Urinary bladder (tissue), 4 donors: ENCODE measurements at places on chromosomes 4 and X. TPM values are rescaled to one million over a fixed set of nuclear protein-coding genes. Genes with fewer than 3 reads are reported as not detected.
A peak's percentile ranks its signal among the peaks of the same experiment; 100 is the strongest.

GRCh38 chr4:83503974-83504373 lies 19.1 kb upstream of the ABRAXAS1 start:
- no peak for DNase-seq

DNA sequence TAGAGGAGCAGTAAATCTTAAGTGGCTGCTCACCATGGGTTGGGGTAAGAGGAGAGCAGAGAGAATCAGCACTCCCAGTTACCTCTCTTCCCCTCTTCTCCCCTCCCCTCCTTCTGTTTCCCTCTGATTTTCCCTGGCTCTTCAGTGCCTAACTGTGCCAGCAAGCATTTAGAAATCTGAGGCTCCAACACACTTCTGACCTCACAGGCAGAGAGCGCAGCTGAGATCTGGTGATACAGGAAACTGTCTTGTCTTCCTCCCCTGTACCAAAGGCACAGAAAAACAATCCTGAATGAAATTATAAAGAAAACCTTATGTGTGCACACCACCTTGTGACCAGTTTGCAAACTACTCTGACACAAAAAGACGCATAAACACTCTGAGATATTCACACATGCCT lies 82.4 kb upstream of the SMIM10 start:
- no peak for DNase-seq

DNA sequence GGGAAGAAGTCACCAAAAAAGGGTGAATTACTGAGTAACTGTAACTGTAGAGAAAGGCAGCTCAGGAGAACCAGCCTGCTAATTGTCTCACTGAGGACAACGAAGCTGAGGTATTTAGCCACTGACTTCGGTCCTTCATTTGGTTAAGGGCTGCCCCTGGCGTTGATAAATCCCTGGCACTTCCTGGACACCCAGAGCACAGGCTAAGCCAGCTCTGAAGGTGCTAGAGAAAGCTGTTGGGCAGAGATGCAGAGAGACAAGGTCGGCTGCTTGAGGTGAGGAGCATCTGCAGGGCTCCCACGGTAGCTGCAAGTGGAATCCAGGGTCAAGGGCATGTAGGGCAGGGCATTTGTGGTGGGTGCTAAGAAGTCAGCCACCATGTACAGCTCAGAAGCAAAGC lies 33.4 kb upstream of the AP1S2 start:
- no peak for DNase-seq

- no peak for DNase-seq
Measured at GRCh38 chr4:117773064-117773936, 261.0 kb upstream of the NDST3 start.

- DNase-seq, result no peak
Measured at GRCh38 chr4:138111462-138112000, 130.6 kb downstream of the SLC7A11 start.

GRCh38 chrX:1597345-1598020 lies 6.1 kb downstream of the AKAP17A start:
- no peak for DNase-seq

- no peak for DNase-seq
Measured at GRCh38 chrX:66731398-66731797, 92.5 kb upstream of the EDA2R start.

DNA sequence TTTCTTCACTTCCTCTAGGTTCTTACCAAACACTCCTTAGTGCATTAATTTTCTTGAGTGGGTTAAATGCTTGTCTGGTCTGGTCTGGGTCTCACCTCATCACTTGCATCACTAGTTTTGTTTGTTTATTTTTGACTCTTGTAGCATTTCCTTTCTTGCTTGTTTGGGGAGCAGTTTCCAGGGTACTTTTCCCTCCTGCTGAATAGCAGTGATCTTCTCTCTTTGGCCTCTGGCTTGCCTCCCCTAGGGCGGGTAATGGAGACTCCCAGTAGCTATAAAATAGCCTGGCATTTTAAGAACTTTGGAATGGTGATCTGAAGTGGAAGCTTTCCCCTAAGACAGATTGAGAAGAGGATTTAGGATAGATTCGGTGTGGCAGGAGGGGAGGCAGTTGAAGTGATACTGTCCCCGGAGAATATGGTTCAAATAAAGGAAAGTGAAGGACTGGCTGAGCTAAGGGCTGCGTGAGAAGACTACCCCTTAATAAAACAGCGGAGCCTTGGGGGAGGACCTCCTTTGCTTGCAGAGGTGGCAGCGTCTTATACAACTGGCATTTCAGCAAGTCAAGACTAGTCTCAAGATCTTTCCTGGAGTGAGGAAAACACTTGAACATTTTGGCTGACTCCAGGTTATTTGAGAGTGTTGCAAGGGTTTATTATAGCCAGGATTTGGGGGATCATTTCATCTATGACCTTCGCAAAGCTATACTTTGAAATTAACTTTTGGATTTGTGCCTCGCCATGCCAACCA lies 190.6 kb downstream of the FRAS1 start:
- DNase-seq, result no peak

- no peak for DNase-seq
Measured at GRCh38 chr4:119264743-119265142, 52.2 kb downstream of the USP53 start.

GRCh38 chr4:151946718-151947117 lies 185.9 kb upstream of the GATB start:
- no peak for DNase-seq

DNA sequence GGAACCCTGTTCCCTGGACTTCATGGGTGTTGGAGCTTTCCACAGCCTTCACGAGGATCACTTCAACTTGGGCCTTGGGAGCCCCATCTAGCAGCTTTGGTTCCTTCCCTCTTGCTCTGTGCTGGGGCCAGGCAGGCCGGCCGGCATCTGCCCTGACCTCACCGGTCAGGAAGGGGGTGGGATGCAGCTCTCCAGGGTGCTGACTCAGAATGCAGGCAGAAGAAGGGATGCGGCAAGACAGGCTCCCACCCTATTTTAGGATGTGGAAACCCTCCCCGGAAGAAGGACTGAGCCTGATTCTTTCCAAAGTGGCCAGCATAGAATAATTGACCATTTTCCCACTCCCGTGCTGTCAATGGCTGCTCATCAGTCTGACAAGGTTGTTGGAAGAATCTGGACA lies 47.1 kb downstream of the FHDC1 start:
- DNase-seq, result no peak

GRCh38 chr4:139639654-139640053 lies 26.0 kb upstream of the MGST2 start:
- no peak for DNase-seq

DNA sequence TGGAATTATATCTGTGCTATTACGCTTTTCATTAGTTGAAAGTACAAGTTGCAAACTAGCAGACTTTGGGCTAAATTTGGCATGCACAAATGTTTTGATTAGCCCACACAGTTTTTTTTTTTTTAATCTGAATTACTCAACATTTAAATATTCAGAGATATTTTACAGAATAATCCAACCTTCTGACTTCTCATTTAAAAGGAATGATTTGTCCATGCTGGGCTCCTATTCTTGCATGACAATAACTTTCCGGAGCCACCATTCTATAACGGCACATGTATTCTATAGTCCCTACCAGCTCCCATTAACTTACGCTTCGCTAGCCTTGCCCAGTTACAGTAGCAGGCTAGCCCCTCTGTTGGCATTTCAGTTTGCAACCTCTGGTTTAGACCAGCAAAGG lies 219.3 kb upstream of the FTHL17 start:
- no peak for DNase-seq

GRCh38 chr4:7892212-7893019 lies 47.2 kb downstream of the AFAP1 start:
- DNase-seq, result no peak

- no peak for DNase-seq
Measured at GRCh38 chr4:121706595-121707021, 9.8 kb upstream of the ANXA5 start.

GRCh38 chr4:21638171-21638725 lies 310.3 kb downstream of the KCNIP4 start:
- DNase-seq, result no peak

- DNase-seq, result no peak
Measured at GRCh38 chrX:28757290-28757689, 170.0 kb downstream of the IL1RAPL1 start.

GRCh38 chr4:34170946-34171345 lies 2073.4 kb downstream of the ARAP2 start:
- no peak for DNase-seq

DNA sequence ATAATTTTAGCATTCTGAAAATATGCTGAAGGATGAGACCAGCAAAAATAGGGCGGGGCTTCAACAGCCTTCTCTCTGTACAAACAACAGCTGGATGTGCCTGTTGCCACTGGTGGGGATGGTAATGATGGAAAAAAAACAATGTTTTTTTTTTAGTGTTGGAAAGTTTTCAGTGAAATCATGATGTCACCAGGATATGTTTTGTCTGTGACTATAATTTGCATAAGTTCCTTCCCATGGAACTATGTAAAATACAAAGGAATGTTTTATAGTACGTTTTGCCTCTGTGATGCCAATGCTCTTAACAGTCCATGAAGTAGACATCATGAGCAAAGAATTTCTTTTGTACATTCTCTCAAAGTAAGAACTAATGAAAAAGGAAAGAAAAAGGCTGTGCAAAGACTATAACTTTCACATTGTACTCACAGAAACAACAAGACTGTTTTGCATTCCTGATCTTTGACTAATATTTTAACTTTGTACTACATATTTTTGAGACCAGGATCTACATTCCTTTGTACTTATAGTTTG lies 589.7 kb downstream of the SPRY1 start:
- DNase-seq, result peak; percentile 14

GRCh38 chr4:135282676-135283075 lies 1081.1 kb upstream of the PABPC4L start:
- DNase-seq, result no peak

DNA sequence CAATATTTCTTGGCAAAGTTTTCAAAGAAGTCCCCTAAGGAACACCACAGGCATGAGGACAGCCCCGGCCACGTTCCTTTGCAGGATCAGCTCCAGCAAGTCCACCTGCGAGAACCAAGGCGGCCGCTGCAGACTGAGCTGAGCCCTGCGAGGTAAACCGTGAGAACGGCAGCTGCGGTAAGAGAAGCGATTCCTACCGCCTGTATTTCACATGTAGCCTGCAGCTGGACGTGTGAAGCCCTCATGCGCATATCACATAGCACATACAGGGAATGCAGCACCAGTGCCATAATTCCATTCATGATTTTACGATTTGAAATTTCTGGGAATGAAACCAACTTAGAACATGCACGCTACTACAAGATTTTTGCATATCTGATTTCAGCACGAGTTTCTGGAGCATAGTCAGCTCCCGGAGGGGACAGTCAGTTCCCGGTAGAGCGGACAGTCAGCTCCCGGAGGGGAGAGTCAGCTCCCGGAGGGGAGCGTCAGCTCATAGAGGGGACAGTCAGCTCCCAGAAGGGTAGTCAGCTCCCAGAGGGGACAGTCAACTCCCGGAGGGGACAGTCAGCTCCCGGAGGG lies 41.7 kb downstream of the FGFRL1 start:
- DNase-seq, result peak; percentile 54

GRCh38 chr4:73593631-73594241 lies 26.5 kb downstream of the RASSF6 start:
- no peak for DNase-seq

GRCh38 chr4:75714011-75714410 lies 10.4 kb upstream of the USO1 start:
- DNase-seq, result no peak

GRCh38 chrX:55839485-55839884 lies 121.9 kb downstream of the RRAGB start:
- no peak for DNase-seq

DNA sequence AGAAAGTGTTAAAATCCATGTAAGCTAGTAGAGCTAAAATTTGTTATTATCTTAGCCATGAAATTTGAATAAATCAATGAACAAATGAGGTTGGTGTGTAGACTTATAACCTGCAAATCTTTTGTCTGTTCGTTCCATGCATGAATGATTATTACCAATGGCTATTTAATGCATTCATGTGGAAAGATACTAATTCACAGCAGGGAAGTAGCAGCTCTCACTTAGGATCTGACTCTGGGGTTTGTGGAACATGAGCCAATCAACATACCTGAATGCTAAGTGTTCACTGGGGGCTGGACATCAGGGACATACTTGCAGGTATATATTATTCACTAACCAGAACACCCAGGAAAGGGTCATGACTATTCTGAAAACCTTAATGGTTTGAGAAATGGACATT lies 444.1 kb downstream of the STIM2 start:
- DNase-seq, result no peak

DNA sequence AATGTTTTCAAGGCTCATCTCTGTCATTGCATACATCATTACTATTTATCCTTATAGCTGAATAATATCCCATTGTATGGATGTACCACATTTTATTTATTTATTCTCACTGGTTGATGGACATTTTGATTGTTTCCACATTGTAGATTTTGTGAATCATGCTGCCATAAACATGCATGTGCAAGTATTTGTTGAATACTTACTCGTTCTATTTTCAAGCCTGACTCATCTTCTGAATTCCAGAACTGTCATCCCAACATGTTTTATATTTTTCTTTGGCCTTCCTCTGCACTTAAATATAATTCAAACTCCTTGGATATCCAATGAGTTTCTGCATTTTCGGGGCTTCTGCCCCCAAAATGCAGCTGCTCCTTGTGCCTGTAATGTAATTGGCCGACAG lies 77.6 kb downstream of the MXRA5 start:
- no peak for DNase-seq

GRCh38 chrX:113400193-113400704 lies 559.6 kb upstream of the AMOT start:
- DNase-seq, result no peak

GRCh38 chrX:72312311-72312940 lies 6.7 kb upstream of the CITED1 start:
- DNase-seq, result no peak

DNA sequence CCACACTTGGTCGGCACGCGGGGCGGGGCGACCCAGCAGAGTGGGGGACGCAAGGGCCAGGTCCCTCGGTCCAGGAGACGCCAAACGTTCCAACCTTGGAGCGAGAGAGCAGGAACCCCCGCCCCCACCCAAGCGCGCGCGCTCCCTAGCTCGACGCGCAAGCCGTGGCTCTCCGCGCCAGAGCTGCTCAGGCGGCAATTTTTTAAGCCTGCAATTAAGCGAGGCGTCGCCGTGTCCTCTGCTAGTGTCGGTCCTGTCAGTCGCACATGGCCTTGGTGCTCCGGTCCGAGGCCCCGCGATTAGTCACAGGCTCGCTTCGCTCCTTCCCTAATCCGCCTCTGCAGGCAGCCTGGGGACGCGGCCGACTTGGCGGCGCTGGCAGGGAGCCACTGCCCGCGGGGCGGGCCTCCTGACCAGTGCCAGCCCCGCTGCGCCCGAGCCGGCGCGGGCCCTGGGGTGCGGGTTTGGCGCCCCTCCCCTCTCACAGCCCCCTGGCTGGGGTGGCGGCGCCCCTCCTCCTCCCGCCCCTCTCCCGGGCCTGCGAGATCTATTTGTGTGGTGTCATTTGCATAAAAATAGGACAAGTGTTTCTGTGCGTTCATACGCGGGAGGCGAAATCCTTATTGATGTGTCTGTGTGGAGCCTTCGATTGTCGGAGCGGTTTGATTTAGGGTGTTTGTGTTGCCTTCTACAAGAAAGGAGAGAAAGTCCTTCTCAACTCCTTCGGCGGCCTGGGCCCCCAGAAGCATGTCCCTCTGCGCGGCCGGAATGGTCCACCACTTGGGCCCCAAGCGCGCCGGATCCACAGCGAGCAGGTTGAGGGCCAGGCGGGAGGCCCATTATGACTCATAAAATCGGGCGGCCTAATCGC lies 9.8 kb upstream of the BCOR start:
- DNase-seq, result no peak

GRCh38 chrX:65392284-65392683 lies 142.3 kb downstream of the LAS1L start:
- no peak for DNase-seq

The PABPC5 gene
- total RNA-seq, result 11.9 TPM

The ACOT9 gene
- 63.9 TPM for total RNA-seq

The PFKFB1 gene
- 0.16 TPM for total RNA-seq

The KIF4A gene
- total RNA-seq, result 7.2 TPM

The BST1 gene
- total RNA-seq, result 23.7 TPM

The ZNF157 gene
- total RNA-seq, result 0.53 TPM

The SHROOM4 gene
- 9.4 TPM for total RNA-seq

The FSTL5 gene
- total RNA-seq, result 2.1 TPM

The NHSL2 gene
- 14.4 TPM for total RNA-seq
